Progenitor cell of endocrine pancreas (in vitro differentiated cells): ENCODE measurements at places on chromosomes 1 and 21.

DNA sequence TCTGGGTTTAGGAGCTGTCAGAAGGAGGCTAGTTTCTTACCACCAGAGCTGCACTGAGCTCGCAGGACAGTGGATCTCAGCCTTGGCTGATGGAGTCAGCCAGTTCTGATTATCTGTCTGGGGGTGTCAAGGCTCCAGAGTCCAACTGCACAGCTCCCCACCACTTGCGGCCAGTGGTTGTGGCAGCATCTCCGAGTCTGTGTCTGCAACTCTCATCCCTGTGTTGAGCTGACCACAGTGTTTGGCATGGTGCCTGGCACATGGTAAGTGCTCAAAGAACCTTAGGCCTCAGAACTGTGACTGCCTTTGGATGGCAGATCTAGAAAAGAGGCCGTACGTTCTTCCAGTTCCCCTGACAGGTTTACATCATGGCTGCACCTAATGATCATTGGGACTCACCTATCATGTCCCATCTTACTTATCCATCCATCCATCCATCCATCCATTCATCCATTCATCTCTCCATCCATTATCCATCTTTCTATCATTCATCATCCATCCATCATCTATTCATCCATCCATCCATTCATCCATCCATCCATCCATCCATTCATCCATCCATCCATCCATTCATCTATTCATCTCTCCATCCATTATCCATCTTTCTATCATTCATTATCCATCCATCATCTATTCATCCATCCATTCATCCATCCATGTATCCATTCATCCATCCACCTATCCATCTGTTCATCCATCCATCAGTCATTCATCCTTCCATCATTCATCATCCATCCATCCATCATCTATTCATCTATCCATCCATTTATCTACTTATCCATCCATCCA lies 114.5 kb downstream of the CRYAA start:
- no peak for DNase-seq

DNA sequence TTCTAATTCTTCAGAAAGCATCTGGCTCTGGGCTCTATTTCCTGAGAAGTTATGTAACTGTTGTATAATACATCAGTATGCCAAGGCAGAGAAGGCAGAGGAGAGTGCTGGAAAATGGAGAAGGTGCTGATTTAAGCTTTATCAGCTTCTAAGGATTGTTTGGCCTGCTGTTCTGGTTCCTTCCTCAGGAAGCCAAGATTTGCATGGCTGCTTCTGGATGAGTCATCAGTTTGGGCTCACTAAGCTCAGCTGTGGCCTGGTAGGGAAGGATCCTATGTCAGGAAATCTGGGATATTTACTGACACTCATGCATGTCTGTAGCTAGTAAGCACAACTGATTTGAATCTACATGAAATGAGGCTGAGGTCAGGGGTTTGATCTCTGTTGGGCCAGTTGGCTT lies 73.2 kb upstream of the ADGRL4 start:
- DNase-seq = no peak

GRCh38 chr21:43574741-43575472 lies 84.4 kb downstream of the HSF2BP start:
- DNase-seq = no peak

DNA sequence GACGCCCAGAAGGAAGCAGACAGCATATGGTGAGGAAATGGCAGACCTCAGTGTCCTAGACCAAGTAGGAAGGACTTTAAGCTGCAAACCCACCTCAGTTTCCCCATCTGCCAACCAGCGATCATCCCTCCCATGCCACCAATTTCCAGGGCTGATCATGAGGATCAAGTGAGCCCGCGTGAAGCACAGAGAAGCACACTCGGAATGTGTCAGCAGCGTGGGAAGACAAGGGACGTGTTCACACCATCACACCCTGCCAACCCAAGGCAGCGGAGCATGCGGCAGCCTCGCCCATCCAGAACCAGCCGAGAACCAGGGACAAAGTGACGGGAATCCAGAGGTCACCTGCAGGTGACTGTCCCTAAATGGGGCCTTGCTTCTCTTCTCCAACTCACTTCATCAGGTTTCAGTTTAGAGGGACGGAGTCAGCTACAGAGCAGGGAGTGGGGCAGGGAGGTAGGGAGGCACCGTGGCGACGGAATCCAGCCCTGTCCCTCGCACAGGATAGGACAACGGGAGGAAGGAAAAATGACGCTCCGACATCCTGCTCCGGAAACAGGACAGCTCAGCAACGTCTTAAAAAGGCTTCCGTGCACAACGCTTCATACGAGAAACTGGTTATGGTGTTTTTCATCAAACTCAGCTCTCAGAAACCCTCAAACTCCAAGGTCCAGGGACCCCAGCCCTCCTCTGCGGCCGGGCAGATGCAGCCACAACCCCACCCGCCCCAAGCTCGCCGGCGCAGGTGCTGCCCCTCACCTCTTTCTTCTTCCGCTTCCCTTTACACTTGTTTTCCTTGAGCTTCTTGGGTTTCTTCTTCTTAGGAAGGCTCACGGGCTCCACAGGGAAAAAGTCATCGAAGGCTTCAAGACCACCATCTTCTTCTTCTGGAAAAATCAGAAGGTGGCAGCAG lies 12.5 kb downstream of the CHD5 start:
- no peak for DNase-seq

- no peak for DNase-seq
Measured at GRCh38 chr21:45954261-45954660, 27.3 kb upstream of the COL6A1 start.

DNA sequence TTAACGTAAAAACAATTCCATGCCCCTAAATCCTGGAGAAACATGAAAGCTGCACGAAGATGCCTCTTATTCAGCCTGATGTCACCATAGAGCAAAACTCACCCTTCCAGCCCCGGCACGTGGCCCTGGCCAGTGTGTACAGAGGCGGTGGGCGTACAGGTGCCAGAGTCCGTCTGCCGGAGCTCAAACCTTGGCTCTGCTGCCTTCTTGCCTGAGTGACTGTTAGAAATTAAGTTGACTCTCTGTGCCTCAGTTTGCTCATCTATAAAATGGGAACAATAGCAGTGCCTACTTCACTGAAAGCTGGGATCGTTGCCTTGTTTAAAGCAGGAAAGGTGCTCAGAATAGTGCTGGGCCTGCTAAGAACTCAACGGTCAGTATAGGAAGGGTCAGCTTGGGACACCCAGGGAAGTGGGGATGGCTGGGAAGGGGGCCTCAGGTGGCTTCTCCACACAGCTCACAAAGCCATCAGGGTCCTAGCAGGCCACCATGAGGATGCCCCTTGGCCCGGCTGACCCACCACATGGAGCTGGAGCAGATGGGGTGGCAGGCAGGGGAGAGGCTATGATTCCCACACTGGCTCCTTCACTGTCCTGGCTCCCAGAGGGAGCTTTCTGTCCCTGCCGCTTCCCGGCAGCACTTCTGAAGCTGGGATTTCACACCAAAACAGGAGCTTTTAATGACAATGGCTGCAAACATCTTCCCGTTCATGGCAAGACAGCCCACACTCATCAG lies 237.2 kb downstream of the NPHP4 start:
- no peak for DNase-seq

DNA sequence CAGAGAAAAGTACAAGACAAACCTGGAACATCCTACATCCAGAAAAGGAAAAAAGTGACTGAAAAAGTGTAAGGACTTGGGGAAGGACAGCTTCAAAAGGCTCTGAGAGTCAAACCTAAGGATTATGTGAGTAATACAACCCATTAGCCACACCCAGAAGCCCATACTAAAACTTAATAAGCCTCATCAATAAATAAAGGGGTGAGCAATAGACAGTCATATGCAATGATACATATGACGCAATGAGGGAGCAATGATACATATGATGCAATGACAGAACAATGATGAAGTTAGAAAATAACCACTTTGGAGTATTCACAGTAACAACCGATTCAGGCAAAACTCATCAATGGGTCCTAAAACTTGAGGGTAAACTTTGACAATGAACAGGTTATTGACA lies 50.1 kb downstream of the BRWD1 start:
- DNase-seq = no peak

DNA sequence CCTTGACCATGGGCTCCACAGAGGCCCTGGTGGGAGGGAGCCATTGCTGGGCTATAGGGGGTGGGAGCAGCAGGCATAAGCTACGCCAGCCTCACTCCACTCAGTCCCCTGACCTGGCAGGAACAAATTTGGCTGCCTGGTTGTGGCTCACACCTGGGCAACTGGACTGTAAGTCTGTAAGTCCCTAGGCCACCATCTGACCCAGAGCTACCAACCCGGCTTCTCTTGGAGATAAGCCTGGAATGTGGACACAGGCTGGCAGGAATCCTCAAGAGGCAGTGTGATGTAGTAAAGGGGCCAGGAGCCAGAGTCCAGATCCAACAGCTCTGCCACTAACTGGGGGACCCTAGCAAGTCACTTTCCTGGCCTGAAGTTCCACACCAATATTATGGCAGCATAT lies 11.4 kb downstream of the NCF2 start:
- DNase-seq = no peak

DNA sequence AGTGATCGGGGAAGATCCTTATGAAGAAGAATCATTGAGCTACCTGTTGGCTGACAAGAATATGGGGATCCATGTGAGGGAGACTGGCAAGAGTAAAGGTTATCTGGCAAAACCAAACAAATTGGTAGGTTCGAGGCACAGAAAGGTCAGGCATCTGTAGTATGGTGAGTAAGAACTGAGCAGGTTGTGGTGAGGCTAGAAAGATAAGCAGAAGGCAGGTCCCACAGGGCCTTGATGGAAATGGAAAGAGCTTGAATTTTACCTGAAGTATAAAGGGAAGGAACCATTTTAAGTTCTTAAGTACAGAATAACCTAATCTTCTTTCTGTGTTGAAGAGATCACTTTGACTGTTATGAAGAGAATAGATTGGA lies 11.1 kb downstream of the PTPRC start:
- DNase-seq = no peak

GRCh38 chr1:52771384-52771783 lies 45.1 kb downstream of the ZYG11B start:
- no peak for DNase-seq

- no peak for DNase-seq
Measured at GRCh38 chr1:233844275-233844674, 60.2 kb upstream of the SLC35F3 start.

DNA sequence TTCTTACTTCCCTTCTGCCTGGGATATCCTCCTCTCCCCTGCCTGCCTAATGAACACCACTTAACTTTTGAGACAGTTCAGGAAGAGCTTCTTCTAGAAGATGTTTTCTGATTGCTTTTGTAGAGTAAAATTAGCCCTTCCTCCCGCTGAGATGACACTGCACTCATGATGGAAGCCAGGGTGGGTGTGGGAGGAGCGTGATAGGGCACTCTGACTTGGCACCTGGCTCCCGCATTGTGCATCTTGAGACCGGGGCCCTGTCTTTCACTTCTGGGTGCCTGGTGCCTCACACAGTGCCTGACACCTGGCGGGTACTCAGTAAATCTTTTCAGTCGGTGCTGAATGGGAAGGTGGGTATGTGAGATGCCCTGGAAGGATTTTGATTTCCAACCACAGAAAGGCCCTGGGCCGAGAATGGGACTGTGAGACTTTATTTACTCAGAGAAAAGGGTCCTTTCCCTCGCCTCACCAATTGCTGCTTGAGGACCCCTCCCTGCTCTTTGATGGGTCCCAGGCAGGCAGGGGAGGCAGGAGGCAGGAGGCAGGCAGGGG lies 6.8 kb downstream of the THEM5 start:
- DNase-seq = no peak

GRCh38 chr1:211985556-211986264 lies 49.6 kb downstream of the INTS7 start:
- no peak for DNase-seq
